ENCODE measurements at places on chromosomes 3 and 15.

DNA sequence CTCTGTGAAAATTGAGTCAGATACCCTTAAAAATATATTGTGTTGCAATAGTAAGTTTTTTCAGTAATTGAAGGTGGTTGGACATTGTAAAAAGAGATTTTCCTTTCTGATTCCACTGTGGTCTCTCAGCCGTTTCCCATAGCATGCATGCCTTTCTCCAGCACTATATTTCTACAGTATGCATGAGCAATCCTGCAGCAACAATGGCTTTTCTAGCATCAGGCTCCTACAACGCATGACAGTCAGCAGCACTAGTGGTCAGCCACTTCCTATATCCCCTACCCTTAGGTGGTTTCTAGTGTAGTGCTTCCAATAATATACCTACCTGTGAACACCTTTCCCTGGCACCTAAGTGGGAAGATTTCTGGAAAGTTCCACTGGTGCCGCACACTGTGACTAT lies 55.4 kb upstream of the SNRPN start:
- no peak for DNase-seq

DNA sequence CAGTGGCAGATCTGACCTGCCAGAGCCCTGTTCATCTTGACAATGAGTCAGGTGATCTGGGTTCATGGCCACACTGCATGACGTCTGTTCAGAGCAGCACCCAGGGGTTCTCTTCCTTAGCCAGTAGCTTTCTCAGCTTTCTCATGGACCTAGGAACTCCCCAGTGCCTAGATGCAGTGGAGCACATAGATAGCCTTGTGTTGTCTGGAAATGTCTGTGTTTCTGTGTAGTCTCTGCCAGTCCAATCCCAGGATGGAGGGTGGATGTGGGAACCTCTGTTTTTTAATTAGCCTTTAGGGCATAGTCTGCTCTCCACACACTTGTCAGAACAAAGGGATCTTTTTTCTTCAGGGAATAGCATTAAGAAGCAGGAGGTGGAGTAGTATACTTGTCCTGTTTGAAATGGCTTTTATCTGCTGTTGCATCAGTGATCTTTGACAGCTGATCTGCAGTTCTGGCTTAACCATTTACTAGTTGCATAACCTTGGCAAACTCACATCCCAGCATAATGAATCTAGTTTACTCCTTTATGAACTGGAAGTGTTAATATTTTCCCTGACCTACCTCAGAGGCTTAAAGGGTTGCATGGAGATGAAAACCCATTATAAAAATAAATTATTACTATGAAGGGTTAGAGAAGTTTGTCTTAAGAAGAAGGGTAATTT lies 16.1 kb upstream of the CACNA1D start:
- no peak for DNase-seq

DNA sequence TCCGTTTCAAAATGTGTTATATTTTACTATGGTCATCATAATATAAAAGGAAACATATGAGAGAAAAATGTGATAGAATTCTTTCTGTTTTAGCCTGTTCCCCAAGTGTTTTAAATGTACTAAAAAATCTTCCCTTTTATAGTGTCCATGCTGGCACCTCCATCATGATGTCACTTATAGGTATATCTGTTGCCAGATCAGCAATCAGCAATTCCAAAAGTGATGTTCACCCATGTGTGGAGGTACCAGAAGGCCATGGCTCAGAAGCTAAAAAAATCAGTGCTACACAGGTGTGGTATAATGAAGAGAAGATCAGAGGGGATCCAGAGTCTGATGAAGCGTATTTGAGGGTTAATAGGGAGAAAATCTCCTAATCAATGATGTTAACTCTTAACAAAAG lies 1.1 kb upstream of the GPR15 start:
- DNase-seq = no peak

- no peak for DNase-seq
Measured at GRCh38 chr15:64930778-64931371, 19.2 kb downstream of the ANKDD1A start.

DNA sequence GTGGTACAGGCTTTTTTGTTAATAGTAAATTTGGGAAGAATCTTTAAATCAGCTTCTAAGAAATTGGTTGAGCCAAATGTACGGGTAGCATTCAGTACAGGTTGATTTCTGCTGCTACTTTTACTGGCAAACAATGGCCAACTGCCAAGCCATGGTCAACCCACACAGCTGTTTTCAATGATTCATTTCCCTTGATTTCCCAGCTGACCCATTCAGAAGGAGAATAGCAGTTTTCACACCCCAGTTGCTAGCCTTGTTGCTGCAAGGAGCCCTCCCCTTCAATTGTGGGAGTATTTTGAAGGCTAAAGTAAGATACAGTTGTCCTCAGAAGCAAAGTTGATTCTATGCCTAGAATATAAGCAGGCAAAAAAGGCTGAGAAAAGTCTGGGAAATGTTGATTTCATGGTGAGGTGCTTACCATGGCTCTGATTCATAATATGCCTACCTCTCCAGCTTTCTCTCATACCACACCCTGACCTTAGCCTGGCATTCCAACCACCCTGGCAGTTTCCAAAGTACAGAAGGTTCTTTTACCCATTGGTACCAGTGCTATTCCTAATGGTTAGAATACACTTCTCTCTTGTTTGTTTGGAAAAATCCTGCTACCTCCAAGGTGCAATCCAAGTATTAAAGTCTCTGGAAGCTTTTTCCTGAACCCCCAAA lies 320.3 kb upstream of the TGFBR2 start:
- DNase-seq = no peak

- no peak for DNase-seq
Measured at GRCh38 chr3:58688574-58688973, 22.0 kb upstream of the FAM3D start.

- no peak for DNase-seq
Measured at GRCh38 chr15:65529762-65530317, 423 bp upstream of the HACD3 start.

GRCh38 chr3:31610700-31611275 lies 78.1 kb downstream of the STT3B start:
- DNase-seq = no peak

DNA sequence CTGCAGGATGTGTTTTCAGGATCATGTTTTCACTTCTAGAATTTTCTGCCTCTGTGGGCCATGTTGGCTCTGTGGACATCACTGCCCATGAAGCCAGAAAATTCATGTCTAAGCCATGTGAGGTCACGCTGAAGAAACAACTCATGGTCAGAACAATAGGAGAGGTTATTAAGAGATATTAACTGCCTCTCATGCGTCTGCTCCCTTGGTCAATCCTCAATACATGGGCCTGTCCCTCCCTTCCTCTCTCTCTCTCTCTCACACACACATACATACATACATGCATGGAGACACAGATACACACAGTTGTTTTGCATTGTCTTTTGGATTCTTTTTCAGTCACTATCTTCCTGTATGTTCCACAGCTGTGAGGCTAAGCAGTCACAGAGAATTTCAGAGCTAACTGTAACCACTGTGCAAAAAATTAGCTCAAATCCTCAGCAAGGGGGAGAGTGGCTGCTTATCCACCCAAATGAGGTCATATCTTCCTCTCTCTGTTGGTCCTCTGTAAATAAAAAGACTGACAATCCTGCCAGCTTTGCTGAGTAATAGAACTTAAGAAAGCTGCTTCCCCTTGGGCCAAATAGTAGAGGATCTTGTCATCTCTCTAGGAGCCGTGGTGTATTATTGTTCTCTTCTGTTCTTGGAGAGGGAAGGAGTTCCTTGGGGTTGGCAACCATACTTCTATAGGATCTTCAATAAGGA lies 45.6 kb downstream of the LRTM1 start:
- DNase-seq = no peak

- DNase-seq = no peak
Measured at GRCh38 chr3:54954022-54954421, 26.2 kb upstream of the LRTM1 start.

GRCh38 chr3:48927928-48928327 lies 9.3 kb downstream of the ARIH2 start:
- no peak for DNase-seq

- DNase-seq = no peak
Measured at GRCh38 chr3:195201295-195201694, 69.7 kb downstream of the XXYLT1 start.

GRCh38 chr3:159978353-159978752 lies 10.3 kb upstream of the IL12A start:
- DNase-seq = no peak

DNA sequence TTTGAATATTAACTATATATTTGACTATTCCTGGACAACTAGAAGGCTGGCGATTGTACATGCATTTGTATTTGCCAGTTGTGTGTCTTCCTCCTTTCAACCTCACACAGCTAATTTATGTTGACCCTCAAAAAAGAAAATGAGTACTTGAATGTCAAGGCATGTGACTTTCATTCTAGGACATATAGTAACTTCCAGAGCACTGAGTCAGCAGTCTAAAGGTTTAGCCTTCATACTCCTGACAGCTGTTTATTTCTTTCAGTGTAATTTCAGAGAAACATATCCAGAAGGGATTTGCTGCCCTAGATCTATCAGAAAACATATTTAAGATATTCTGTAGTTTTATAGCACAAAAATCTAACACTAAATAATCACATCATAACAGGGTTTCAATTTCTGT lies 74.6 kb upstream of the GOLGA8J start:
- DNase-seq = no peak

DNA sequence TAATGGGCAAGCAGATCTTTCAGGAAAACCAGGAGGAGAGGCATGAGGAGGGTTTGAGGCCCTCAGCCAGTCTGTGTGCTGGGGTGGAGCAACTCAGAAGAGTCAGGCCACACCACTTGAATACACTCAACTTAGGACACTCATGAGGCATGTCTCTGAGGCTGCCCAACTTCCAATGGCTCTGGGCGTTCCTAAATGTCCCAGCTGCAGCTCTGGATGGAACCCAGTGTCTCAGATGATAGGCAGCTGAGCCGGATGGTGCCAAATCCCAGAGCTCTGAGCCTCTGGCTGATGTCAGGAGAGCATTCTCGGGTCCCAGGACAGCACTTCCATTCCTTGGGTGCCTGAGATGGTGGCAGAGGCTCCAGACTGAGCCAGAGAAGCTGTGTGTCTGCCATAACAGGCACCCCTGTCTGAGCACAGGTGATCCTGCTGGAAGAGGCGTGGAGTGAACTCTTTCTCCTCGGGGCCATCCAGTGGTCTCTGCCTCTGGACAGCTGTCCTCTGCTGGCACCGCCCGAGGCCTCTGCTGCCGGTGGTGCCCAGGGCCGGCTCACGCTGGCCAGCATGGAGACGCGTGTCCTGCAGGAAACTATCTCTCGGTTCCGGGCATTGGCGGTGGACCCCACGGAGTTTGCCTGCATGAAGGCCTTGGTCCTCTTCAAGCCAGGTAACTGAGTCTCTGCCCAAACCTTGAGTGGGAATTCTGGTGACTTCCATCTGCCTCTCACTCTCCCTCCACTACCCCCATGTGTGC lies 2.8 kb downstream of the NR2E3 start:
- no peak for DNase-seq

GRCh38 chr15:43795997-43796396 lies 3.9 kb downstream of the SERF2 start:
- no peak for DNase-seq

GRCh38 chr15:39698444-39699390 lies 83.9 kb downstream of the FSIP1 start:
- DNase-seq = no peak

DNA sequence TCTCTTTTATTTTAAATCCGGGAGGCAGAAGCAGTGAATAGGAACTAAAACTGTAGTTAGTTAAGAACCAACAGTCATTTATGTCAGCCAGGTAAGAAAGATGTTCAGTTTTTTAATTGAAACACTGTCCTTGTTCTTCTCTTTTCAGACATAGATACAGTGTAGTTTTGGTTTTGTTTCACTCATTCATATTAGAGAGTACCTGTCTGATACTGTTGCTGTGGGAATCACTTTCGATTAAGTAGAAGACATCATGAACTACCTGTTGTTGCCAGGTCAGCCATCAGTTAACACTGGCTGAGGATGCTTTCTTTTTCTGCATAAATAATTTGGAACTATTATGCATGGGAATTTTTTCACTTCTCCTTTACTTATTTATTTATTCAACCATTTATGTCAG lies 700.4 kb downstream of the OTOL1 start:
- no peak for DNase-seq

DNA sequence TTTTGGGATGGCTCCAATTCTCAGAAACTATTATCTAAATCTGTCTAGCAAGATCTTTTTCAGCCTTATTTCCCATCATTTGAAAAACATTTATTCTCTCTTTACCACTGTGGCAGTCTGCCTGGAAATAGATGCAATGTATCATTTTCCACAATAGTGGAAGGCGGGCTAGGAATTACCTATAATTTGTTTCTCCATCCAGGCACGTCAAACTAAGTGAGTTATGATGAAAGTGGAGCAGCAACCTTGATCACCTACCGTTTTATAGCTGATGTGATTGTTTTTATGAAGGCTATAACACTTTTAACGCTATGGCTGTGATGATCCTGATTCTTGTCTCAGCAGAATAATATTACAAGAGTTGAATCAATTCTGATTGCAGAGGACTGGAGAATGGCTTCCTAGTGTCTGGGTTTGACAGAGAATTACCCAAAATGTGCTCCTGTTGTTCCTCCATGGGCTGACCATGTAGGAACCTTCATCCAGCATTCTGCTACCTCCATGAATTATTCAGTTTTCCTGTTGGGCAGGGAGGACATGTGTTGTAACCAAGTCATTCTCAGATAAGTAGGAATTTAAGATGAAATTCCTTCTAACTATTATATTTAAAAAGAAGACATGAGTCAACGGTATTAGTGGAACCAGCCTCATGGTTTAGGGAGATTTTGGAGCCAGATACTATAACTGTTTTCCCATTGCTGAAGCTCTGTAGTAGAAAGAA lies 231.5 kb upstream of the SGO1 start:
- no peak for DNase-seq

DNA sequence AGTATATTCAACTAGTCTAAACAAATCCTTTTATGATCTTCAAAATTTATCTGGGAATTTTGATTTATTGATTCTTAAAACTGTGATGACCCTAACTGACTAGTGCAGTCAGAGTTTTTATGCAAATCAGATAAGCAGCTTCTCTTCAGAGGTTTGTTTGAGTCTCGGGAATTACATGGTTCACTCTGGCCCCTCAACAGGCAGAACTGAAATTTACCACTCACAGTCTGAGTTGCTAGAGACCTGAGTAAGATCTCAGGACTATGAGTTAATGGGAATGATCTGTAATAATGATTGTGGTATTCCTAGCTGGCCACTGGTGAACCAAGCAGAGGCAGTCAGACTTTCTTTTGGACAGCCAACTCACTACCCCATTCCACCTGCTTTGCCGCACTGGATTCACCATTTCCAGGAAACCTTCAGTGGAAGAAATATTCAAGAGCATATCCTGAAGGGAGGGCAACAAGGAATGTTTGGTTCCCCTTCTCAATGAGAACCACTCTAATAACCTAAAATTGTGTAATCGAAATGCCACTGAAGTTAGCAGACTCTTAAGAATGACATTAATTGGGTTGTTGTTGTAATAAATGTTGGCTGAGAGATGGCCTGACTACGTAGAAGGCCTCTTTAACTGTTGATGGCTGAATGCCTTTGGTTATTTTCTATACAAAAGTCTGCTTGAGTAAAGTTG lies 11.5 kb upstream of the DNAJC13 start:
- no peak for DNase-seq

DNA sequence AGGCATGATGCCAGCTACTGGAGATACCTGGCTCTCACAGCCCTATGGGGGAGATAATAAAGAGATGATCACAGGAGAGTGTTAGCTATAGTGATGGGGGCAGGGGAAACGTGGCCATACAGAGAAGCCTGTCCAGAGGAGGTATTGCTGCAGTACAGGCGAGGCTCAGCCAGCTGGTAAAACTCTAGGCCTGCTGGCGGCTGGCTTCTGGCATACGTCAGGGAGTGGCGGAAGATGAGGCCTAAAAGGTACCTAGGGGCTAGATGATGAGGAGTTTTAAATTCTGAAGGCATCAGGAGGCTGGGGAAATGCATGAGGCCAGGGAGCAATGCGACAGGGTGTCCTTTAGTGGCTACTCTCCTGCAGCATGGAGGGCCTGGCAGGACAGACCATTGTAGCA lies 110.7 kb downstream of the EEFSEC start:
- DNase-seq = no peak

All from right renal cortex interstitium (tissue), 3 donors.